NCI-H526 (cell line): ENCODE measurements at places on chromosomes 5 and 9.

DNA sequence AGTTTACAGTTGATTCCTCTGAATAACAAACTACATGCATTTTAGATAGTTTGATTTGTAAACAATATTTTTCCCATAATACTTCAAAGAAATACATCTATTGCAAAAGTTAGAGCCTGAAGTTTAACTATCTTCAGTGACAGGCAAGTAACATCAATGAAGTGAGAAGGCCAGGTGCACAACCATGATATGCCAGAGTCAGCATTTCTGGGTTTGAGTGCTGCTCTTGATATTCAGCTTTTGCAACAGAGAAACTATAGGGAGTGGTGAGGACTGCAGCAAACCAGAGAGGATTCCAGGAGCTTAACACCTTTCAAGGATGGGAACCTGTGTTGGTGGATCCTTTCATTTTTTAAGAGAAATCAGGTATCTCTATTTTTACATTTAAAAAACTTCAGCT lies 79.4 kb upstream of the RASEF start:
- DNase-seq = no peak

- DNase-seq = peak; percentile 15
Measured at GRCh38 chr5:135514116-135514515, 21.6 kb downstream of the NEUROG1 start.

- no peak for DNase-seq
Measured at GRCh38 chr9:118028225-118028624, 324.0 kb downstream of the TLR4 start.

DNA sequence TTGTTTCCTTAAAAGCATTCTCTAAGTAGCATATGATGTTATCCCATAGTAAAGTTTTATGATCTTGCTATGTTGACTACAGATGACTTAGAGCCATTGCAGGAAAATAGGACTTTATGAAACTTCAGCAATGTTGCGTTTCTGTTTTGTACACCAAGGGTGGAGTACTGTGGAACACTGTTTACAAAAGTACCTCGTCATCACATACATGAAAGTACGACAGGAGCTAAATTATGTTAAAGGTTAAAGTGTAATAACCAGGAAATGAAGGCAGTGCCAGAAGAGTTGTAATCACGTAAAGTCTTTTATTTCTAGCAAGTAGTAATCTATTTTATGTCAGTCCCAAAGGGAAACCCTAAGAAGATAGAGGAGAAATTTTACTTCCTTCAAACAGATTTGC lies 50.9 kb downstream of the C9orf85 start:
- DNase-seq = no peak

DNA sequence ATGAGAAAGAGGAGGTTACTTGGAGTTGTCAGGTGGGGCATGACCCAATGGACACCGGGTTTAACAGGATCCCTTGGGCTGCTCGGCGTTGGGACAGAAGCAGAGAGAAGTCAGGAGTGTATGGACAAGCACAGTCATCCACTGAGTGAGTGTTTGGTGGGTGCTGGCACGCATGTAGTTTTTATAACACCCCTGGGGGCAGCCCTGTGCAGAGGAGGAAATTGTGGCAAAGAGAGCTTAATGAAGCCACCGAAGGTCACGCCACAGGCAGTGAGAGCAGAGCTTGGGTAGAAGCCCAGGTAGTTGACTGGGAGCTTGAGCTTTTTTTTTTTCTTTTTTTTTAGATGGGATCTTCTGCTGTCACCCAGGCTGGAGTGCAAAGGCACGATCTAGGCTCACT lies 43.2 kb upstream of the IER5L start:
- DNase-seq = no peak
